ENCODE measurements at places on chromosomes 3 and 15.

GRCh38 chr3:29284497-29284896, 3.6 kb downstream of the RBMS3 start:
- no peak for DNase-seq

GRCh38 chr15:79455361-79455760, 23.2 kb downstream of the MINAR1 start:
- no peak for DNase-seq

DNA sequence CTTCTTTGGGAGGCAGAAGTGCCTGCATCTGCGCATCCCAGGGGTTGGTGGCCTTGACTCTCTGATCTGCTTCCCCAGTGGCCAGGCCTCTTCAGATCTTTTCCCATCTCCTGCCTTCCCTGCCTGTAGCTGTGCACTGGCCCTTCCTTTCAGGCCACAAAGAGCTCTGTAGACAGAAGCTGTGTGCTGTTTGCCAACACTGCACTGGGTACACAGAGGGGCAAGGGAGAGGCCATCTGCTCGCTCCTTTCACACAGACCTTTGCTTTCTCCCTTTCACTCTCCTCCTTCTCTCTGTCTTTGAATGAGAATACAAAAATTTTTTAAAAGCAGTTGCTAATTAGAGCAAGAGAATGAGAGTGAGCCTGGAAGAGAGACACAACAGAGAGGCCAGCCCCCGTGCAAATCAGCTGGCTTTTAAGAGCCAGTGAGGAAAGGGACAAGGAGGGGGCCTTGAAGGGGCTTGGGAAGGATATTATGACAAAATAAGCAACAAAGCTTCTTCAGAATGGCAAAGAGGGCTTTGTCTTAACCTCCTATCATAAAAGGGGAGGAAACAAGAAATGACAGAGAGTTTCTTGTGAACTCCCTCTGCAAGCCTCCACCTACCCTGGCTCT, 170.9 kb downstream of the EPHB1 start:
- DNase-seq = no peak

DNA sequence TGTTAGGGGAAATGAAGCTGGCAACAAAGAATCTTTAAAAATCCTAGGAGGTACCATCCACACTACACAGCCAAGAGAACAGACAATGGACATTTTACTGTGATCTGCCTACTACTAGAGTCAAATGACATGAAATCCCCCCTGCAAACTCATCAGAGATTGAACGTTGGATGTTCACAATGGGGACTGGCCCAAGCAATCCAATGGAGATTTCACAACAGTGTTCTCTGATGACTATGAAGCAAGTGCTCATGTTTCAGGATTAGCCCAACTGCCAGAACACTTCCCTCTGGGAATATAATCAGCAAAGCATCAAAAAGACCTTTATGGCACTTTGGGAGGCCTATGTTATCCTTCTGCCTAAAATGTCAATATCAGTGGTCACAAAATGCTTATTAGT, 97.8 kb downstream of the IGSF11 start:
- no peak for DNase-seq

GRCh38 chr3:21795152-21795837, 44.3 kb upstream of the ZNF385D start:
- DNase-seq = peak; percentile 26

GRCh38 chr3:74808506-74809275, 194.2 kb upstream of the CNTN3 start:
- DNase-seq = no peak

- DNase-seq = no peak
Observed at GRCh38 chr15:27601239-27601960, 497.7 kb downstream of the OCA2 start.

GRCh38 chr3:151625086-151625485, 108.6 kb upstream of the AADACL2 start:
- DNase-seq = no peak

- DNase-seq = no peak
Observed at GRCh38 chr3:65960087-65960486, 78.6 kb downstream of the MAGI1 start.

DNA sequence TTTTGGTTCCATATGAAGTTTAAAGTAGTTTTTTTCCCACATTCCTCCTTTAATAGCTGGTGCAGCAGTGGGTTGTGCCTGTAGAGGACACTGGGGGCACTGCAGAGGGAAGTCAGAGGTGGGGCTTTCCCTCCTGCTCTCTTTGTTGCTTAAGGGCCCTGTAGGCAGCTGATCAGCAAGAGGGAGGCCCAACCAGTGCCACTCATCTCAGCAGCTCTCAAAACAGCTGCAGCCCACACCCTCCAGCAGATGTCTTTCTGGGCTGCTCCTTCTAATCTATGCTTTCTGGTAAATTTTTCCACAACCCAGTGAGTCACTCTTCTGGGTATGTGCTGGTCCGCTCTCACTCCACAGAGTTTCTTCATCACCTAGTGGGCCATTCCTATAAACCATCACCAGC, 263.8 kb downstream of the FEZF2 start:
- DNase-seq = peak; percentile 92

GRCh38 chr3:150602426-150603152, 532 bp upstream of the SELENOT start:
- no peak for DNase-seq

GRCh38 chr3:73502609-73503583, 121.8 kb downstream of the PDZRN3 start:
- peak; percentile 69 for DNase-seq

DNA sequence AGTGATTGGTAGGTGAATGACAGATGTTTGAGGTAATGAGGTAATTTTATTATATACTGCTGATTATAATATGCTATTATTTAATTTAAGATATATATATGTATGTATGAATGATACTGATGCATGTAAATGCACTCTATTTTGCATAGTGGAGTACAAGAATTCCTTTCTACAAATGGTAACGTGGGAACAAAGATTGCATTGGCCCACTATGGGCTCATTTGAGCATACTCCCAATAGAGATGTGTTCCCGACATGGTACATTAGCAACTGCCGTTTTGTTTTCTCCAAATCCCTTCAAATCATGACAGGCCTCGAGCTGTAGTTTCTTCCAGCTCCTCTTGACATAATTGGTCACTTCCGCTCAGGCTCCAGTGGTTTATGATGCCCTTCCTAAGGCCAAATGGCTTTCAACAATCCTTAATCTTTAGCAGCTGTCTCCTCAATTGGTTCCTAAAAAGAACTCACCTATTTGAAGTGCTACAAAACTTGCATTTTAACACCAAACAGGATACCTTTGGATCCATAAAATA, 266.1 kb downstream of the ADAMTSL3 start:
- DNase-seq = no peak

DNA sequence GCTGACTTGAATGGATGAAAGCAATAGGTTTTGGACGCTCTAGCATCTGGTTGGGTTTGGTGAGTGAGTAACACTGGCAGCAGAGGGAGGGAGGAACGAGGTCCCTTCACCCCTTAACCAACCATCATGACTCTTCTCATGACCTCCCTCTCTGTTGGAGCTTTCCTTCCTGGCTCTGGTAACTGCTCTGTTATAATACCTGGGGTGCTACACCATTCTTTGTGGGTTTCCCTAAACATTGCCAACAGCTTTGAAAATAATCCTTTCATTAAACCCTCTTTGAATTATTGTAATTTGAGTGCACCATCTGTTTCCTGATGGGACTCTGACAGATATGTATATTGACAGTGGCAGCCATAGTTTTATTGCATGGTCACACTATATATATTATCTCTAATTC, 146.2 kb upstream of the PTPRG start:
- no peak for DNase-seq

DNA sequence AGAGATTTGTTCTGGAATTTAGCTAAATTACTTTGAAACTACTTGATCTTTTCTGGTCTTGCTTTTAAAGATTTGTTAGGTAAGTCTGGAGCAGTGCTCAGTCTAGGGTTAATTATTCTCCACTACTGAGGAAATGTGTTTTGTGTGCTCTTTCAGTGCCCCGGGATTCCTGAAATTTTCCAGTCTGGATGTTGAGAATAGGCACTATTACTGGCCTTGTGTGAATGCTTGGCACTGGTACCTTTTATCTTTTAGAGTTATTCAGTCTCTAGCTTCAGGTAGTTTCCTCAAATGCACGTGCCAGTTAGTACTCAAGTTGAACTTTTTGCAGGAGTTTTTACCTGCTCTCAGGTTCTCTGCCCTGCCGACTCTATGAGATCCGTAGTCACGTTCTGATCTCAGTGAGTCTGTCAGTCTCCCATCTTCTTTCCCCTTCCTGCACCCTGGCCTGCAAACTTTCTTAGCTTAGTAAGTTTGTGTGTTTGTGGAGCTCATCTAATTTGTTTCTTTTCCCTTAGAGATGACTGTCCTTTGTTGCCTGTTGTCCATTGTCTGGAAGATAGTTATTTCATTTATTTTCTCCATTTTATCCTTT, 39.5 kb downstream of the TCF12 start:
- DNase-seq = no peak

DNA sequence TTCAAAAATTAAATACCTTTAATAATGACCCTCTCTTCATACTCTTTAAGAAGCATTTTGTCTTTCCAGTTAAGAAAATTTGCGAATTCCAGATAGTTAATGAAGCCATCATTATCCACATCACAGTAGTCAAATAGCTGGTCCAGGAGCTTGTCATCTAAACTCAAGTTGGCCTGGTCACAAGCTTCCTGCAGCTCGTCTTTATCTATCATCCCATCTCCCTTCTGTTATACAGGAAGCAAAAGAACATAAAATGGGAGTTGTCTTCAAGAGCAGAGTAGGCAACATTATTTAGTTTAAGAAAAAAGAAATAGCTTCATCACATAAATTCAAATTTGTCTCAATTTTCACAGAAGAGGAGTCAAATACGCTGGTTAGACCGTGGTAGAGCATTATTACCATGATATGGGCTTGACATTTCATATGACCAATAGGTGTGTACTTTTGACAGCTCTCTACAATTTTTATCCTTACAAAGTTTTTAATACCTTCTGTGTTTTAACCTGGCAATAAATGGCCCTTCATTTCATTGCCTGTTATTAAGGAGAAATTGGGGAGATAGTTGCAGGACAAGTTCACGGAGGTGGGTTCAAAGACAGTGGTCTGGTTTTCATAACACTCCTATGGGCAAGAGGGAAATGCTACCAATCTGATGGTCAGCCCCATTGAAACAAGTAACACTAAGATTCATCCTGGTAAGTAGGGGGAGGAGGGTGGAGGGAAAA, 45.4 kb downstream of the EFHB start:
- no peak for DNase-seq

- peak; percentile 70 for DNase-seq
Observed at GRCh38 chr3:57805674-57806073, 49.6 kb downstream of the SLMAP start.

- DNase-seq = no peak
Observed at GRCh38 chr15:67033012-67033411, 32.4 kb upstream of the SMAD3 start.

DNA sequence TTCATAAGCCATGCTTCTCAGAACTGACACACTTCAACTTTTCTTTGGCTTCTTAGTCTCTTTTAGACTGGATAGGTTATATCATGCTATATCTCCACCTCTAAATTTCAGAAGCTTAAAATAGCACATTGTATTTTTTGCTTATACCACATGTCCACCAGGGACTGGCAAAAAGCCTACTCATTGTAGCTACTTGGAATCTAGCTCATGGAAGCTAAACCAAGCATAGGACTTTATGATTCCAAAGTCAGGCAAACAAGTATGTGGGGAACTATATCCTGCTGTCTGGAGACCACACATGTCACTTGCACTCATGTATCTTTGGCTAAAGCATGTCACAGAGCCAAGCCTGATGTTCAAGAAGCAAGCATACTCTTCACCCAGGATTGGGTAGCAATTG, 245.0 kb upstream of the RASGRP1 start:
- DNase-seq = no peak

- DNase-seq = no peak
Observed at GRCh38 chr3:42410370-42411131, at the start of gene LYZL4. LYZL4 (minus strand) TSS chr3:42410610; CDS start chr3:42407251, 3,359 bp downstream.

DNA sequence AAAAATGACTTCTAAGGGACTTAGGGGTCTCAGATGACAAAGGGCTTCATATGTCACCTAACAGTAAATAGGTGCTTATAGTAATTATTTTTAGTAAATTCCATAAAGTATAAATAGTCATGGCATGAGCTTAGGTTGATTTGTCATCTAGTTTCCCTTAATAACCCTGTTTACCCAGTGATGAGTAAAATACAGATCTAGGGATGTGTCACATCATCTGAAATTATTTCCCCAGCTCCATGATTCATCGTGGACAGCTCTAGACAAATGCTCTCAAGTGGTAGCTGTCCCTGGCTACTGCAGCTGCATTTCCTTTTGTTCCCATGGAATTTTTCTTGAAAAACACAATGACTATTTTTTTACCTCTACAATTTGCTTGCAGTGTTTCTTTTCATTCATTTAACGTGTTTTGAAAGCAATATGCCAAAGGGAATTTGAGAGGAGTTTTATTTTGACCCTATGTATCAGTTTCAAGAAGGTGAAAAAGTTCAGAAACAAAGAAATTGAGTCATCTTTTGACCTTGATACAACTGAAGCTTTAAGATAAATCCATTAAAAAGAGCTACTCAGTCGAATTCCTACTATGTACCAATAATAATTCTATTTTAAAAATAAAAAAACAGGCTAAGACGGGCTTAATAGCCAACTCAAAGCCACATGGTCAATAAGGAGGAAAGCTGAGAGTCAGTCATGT, 241.6 kb downstream of the KCNMB2 start:
- peak; percentile 58 for DNase-seq

- peak; percentile 3 for DNase-seq
Observed at GRCh38 chr3:85360742-85361387, 402.1 kb downstream of the CADM2 start.

DNA sequence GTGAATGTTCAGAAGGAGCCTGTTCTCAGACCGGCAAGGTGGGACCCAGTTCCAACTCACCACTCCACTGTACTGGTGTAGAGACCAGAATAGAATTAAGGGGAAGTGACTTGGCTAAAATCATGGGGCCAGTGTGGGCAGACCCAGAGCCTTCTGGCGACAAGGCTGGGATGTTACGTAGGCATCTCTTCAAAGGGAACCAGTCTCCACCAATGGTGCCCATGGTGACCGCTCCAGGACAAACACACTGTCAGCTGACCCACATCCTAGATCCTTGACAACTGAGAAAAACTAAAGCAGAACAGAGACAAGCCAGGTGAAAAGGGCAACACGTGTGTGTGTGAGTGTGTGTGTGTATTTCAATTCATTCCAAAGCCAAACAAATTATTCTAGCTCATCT, 321.7 kb upstream of the FRG2C start:
- no peak for DNase-seq

GRCh38 chr3:120435621-120436020, 15.2 kb downstream of the FSTL1 start:
- no peak for DNase-seq

GRCh38 chr3:156158656-156159295, 38.4 kb downstream of the KCNAB1 start:
- DNase-seq = no peak

- DNase-seq = no peak
Observed at GRCh38 chr3:151609491-151609890, 124.2 kb upstream of the AADACL2 start.

DNA sequence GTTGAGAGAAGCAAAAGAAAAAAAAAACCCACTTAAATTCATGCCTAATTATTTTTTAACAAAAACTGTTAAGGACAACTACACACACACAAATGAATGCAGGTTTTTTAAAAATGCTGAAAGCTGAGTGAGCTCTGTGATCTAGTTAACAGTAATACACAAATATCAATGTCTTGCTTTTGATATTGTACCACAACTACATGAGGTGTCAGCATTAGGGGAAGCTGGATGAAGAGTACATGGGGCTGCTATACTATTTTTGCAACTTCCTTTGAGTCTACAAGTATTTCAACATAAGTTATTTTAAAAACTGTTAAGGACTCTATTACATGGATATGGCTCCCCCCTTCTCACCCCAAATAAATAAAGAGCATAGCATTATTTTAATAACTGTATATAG, 44.7 kb downstream of the SUCLG2 start:
- DNase-seq = no peak

All from AG20443 (cell line).